ENCODE measurements at places on chromosomes 6 and 20. TPM values are rescaled to one million over a fixed set of nuclear protein-coding genes. Genes with fewer than 3 reads are reported as not detected.

Gene NR2E1
- not detected for total RNA-seq

Gene RAET1E
- 1.7 TPM for total RNA-seq

Gene SLC17A3
- total RNA-seq, result not detected

Gene TOMM6
- 308 TPM for total RNA-seq

Gene HCRTR2
- total RNA-seq, result not detected

Gene SLC17A4
- not detected for total RNA-seq

Gene LY86
- total RNA-seq, result not detected

Gene FRK
- total RNA-seq, result 2.3 TPM

Gene C6orf132
- total RNA-seq, result 17.4 TPM

Gene PM20D2
- total RNA-seq, result 12.0 TPM

Gene NKX2-4
- not detected for total RNA-seq

Gene RIPPLY2
- 0.11 TPM for total RNA-seq

Gene AKAP12
- 10.9 TPM for total RNA-seq

Gene TCP11
- not detected for total RNA-seq

Gene CALHM4
- not detected for total RNA-seq

Gene RPN2
- 227 TPM for total RNA-seq

Gene LEMD2
- total RNA-seq, result 57.2 TPM

Gene TREML1
- not detected for total RNA-seq

Gene C6orf141
- 21.5 TPM for total RNA-seq

Gene LHFPL5
- total RNA-seq, result not detected

Gene KIAA1755
- not detected for total RNA-seq

Gene VSX1
- not detected for total RNA-seq

Gene MRPL2
- total RNA-seq, result 67.2 TPM

Gene SCRT2
- not detected for total RNA-seq

Gene MATN4
- not detected for total RNA-seq

Gene C2
- total RNA-seq, result not detected

Gene COL9A1
- total RNA-seq, result not detected

Gene CHRNA4
- total RNA-seq, result not detected

Gene BPIFA1
- total RNA-seq, result not detected

Gene HSPA1L
- 0.62 TPM for total RNA-seq

Gene ADGRB3
- total RNA-seq, result not detected

Gene HRH3
- not detected for total RNA-seq

Gene CDKAL1
- 8.7 TPM for total RNA-seq

Gene GTSF1L
- total RNA-seq, result not detected

Gene LY6G6F
- total RNA-seq, result not detected

Gene PROKR2
- not detected for total RNA-seq

Gene TPD52L2
- total RNA-seq, result 146 TPM

Gene MAPK13
- 45.2 TPM for total RNA-seq

Gene CD109
- total RNA-seq, result 36.8 TPM

Gene F13A1
- total RNA-seq, result not detected

Gene CST5
- not detected for total RNA-seq

Gene NRN1
- total RNA-seq, result 0.39 TPM

Gene PTK7
- total RNA-seq, result 123 TPM

Gene FLRT3
- 38.8 TPM for total RNA-seq

Gene FOXS1
- not detected for total RNA-seq

Gene HCK
- total RNA-seq, result not detected

Gene CCDC28A
- 10.9 TPM for total RNA-seq

All from hair follicular keratinocyte (primary cell).